Naive thymus-derived CD4-positive, alpha-beta T cell (primary cell): ENCODE measurements at places on chromosomes 12 and 14.

- DNase-seq: peak; percentile 57
These were observed 15.8 kb upstream of the PPP4R4 start for GRCh38 chr14:94158239-94158883.

DNA sequence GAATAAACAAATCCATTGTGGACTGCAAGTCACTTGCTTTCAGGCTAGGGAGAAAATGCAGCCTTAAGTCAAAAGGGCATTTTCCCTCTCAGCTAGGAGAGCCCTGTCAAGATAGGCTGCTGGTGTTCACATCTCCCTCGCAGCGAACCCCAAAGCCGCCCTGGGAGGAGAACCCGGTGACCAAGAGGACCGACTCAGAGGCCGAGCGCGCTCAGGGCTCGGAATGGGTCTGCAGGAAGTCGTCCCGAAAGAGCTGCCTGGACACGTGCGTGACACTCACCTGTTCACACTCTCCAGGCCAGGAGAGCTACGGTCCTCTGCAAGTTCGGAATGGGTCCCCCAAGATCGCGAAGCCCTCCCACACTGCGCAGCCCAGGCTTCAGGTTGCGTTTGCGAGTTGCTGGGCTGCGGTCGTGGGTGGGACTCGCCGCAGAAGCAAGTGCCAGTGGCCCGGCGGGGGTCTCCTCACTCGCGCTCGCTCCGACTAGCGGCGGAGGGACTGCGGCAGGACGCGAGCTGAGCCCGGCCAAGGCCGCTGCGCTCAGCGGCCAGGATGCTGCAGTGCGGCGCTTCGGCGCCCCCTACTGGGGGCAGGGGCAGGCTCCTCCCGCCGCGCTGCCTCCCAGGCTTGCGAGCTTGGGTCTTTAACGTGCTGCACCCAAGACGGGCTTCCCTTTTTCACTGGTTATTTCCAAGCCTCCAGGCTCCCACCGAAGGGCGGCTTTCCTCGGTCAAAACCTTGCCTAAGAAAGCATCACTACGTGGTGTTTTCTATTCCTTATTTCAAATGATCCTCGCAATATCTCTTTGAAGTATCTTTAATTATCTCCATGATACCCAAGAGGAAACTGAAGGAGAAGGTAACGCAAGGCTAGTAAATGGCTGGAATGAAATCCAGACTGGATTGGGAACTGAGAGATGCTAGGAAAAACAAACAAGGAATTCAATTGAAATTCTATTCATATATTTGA lies at the start of gene RERG:
TSS of gene RERG (minus strand) at position 503 of the 971 bp plus-strand sequence. CDS start 3,928 bp downstream, outside the sequence.
- DNase-seq: peak; percentile 77

GRCh38 chr12:127169321-127170181 lies 1097.4 kb upstream of the TMEM132C start:
- DNase-seq: no peak

DNA sequence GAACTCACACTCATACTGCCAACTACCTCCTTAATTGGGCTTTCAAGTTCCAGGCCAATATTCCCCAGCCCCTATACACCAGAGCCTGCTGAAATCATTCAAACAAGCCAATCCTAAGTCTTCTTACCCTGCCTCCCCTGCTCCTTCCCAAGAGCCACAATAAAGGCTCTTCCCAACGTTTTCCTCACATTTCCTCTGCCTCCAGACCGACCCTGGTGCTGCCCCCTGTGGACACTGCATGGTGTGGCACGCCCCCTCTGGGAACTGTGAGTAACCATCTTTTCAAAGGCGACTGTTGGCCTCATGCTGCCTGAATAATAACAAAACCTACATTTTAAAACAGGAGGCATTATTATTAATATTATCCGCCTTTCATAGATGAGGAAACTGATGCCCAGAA lies 111.6 kb upstream of the NOS1 start:
- no peak for DNase-seq

DNA sequence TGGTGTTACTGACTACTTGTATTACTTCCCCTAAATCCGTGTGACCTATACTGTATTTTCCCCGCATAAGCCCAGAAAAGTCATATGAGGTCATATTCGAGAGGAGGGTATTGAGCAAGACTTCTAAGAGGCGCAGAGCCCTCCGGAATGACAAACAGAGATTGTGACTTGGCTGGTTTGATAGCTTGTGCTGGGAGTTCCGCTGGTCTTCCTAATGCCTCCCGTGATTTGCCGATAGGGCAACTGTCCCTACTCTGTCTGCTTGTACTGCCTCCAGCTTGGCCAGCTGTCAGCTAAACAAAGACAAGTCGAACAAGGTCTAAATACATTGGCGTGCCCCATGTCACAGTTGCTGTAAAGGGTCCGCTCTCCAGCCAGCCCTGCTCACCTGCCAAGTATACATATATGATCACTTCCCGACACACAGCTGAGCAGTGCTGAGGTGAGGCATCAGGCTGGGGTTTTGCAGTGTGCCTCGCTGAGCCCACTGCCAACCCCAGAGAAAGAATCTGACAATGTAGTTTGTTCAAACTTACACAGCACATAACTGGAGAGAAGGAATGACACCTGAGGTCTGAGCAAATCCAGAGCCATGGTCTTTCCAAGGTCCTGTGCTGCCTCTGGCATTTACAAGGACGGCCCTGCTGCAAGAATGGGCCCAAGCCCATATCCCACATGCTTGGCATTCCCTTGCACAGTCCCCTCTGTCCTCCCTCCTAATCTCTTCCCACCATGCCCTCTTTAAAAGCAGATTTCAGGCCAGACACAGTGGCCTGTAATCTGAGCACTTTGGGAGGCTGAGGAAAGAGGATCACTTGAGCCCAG lies 23.7 kb downstream of the LGMN start:
- DNase-seq: no peak

GRCh38 chr12:30764251-30764650 lies 9.5 kb upstream of the CAPRIN2 start:
- no peak for DNase-seq

GRCh38 chr14:103825101-103825500 lies 22.3 kb downstream of the PPP1R13B start:
- no peak for DNase-seq

DNA sequence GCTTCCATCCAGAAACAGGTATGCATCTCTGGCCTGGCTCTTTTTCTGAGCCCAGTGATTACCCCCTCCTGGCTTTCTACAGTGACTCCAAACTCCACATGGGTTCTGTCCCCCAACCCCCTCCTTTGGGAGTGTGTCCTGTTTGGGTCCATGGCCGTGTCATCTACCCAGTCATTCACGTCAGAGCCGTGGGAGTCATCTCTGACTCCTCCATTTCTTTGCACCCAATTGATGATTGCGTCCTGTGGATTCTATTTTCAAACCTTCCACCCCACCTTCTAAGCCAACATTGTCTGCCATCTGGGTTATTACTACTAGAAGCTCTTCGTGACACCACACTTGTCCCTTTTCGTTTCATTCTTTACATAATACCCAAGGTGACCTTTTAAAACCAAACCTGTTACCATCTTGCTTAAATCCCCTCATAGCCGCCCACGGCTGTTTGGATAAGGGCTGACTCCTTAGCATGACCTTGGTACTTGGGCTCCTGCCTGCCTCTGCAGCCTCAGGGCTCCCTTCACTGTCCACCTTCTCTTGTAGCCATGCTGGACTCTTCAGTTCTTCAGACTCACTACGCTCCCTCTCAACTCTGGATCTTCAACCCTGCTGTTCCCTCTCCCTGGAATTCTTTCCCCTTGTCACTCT lies 38.1 kb upstream of the NT5DC3 start:
- DNase-seq: no peak

DNA sequence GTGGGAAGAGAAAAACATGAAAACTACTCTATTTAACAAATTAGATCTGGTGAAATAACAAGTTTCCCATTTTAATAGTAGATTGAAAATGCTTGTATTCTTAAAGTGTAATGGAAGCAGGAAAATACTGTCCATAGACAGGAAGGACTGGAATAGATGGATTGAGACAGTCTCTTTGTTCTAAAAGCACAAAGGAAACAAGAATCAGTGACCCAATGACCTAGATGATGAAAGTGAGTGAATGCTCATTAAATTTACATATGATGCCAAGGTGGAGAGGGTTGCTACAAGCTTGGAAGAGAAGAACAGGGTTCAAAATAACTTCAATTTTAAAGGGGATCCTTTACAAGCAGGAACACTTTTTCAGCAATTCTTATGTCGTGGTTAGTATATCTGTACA lies 233.1 kb downstream of the TRHDE start:
- DNase-seq: no peak

DNA sequence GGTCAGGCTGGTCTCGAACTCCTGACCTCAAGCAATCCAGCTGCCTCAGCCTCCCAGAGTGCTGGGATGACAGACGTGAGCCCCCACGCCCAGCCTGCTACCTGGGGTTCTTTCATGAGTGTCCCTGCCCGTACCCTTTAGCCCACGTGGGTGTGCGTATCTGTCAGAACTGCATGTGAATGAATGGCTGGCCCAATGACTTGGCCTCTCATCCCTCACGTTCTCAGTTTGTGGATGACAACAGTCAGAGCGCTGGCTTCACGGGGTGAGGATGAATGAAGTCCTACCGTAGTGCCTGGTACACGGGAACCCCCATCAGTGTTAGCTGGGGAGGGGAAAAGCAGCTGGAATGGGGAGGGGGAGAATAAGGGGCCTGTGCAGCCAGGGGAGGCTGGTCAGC lies 16.1 kb upstream of the ZDHHC22 start:
- DNase-seq: no peak

GRCh38 chr14:38205949-38206665 lies 1.6 kb upstream of the SSTR1 start:
- DNase-seq: no peak

- DNase-seq: no peak
These were observed 13.8 kb downstream of the TMCC3 start for GRCh38 chr12:94636462-94637085.

DNA sequence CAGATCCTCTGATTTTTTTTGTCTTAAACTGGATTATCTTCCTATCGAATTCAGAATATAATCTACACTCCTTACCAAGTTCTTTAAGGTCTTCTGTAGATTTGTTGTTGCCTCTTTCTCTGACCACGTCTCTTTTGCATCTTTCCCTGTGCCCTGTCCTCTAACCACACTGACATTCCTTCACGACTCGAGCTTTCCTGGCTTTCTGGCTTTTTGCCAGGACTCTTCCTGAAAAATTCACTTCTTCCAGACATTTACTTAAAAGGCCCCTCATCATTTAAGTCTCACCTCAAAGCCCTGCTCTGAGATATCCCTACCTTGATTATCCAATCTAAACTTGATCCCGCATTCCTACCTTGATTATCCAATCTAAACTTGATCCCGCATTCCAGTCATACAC lies 422.3 kb upstream of the DCN start:
- no peak for DNase-seq

- no peak for DNase-seq
These were observed 167.9 kb downstream of the CAND1 start for GRCh38 chr12:67437011-67437410.

- no peak for DNase-seq
These were observed 192.1 kb downstream of the VRK1 start for GRCh38 chr14:96989306-96989705.

- DNase-seq: no peak
These were observed 127.8 kb upstream of the PTPRQ start for GRCh38 chr12:80316222-80316621.

DNA sequence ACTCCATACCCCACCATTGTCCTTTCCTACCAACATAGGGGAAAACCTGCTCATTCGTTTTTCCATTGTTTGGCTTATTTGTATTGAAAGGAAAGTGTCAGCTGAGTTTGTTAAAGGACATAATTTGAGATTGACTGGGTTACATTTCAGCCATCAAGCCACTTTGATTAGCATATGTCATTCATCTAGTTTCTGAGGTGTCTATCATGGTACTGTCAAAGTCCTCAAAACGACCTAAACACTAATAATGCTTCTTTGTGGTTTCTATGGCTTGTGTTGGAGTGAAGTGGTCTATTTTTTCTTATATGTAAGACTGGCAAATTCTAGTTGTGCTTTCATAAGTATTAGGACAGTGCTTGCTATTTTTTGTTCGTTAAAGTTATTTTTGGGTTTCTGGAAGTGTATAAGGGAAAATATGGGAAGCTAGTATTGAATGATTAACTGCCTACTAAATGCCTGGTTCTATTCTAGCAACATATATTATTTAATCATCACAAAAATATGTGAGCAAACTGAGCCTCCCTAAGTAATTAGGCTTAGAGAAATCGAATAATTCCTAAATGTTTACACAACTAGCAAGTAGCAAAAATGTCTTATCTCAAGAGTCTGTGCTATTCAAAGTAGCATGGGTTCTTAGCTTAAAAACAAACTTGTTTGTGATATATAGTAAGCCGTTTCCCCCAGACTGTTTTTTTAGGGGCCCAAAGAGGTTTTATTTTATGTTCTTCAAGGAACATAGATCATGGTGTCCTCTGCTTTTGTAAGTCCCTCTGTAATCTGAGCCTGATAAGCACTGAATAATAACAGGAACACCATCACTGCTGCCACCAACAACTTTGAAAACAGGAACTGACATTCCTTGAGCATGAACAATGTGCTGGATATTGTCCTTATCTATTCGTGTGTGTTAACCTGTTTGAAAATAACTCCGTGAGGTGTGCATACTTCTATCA lies 67.1 kb downstream of the DERA start:
- DNase-seq: no peak

DNA sequence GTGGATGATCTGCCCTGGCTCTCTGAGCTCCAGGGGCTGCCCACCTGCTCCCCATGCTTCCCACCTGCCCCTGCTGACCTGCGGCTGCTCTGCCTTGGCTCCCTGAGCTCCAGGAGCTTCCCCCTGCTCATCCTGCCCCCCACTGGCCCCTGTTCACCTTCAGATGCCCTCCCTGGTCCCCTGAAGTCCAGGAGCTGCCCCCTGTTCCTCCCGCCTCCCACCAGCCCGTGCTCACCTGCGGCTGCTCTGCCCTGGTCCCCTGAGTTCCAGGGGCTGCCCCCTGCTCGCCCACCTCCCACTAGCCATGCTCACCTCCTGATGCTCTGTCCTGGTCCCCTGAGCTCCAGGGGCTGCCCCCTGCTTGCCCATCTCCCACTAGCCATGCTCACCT lies 219.7 kb downstream of the TMEM121 start:
- DNase-seq: no peak

GRCh38 chr14:24117179-24117578 lies 2.4 kb upstream of the NRL start:
- no peak for DNase-seq

DNA sequence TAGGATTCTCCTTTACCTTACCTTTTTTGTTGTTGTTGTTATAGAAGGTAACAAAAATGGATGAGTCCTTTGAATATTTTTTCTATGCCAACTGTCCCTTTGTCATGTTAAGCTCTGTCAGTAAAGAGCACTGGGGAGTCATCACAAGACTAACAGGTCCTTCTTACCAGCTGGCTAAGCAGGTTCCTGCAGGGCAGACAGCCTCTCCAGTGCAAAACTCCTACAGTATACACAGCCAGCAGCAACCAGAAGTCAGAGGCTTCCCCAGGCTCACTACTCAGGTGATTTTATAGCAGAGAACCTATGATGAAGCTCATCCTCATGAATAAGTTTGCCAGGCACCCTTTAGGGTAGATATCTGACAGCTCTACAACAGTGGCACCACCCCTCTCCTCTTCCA lies 271.1 kb downstream of the RERGL start:
- DNase-seq: no peak

- no peak for DNase-seq
These were observed 793.3 kb downstream of the DIO2 start for GRCh38 chr14:79417961-79418360.

GRCh38 chr12:12010277-12011039 lies 60.3 kb upstream of the BCL2L14 start:
- peak; percentile 80 for DNase-seq

- DNase-seq: no peak
These were observed 4.6 kb upstream of the MFAP5 start for GRCh38 chr12:8667270-8667669.
